ENCODE measurements at places on chromosomes 7 and 10.
A peak's percentile ranks its signal among the peaks of the same experiment; 100 is the strongest.

DNA sequence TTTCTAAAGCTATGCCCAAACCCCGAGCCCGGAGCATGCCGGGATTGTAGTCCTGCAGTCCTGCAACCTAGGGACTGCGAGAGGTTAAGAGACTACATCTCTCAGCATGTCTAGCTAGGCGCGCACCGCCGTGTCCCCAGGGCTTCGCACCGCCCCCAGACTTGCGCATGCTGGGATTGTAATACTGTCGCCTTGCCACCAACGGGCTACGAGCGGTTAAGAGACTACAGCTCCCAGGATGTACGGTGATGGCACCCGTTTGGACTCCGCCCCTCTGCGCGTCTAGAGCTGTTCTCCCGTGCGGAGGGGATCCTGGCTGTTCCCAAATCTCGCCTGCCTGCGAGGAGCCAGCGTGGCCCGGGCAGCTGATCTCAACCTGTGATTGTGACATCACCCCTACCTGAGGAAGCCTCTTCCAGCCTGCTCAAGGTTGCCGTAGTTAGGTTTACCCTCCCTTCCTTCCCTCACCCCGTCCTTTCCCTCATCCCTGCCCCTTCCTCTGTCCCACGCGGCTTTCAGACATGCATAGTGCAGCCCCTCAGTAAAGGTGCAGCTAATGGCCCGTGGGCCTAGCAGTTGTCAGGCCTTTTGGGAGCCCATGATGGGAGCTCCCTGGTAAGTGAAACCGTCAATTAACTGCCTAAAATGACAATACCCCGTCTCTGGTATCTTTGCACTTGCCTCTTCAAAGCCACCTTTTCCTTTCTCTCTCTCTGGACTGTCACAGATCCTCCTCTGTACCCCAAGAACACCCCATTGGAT lies 6.3 kb upstream of the ZNF736 start:
- peak; percentile 96 for DNase-seq

- no peak for DNase-seq
These were observed 625.5 kb upstream of the GALNT17 start for GRCh38 chr7:70506434-70506833.

GRCh38 chr7:76282344-76283253 lies 19.9 kb upstream of the HSPB1 start:
- peak; percentile 40 for DNase-seq

DNA sequence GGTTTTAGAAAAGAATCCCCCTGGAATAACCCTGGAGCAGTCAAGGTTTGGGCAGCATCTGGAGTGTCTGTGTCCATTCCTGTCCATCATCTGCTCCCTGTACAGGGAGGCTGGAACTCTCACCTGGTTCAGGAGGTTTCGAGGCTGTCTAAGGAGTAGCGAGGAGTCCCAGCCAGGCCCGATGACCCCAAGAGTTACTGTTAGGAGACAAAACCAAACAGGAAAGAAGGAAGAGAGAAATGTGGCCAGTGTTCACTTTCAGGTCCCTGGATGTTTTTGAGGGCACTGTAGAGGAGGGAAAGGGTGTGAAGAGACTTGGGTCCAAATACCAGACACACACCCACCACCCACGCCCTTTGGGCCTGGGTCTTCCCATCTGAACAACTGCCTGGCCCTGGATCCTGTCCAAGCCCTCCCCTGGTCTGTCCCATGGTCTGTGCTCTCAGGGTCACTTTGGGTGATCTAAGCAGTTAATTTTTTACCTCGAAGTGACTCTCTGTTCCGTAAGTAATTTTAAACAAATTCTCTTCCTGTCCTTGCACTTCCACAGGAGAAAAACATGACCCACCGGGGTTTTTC lies 117.1 kb downstream of the ZMIZ1 start:
- DNase-seq = no peak

- DNase-seq = no peak
These were observed 107.4 kb upstream of the ABCB5 start for GRCh38 chr7:20508109-20508508.

DNA sequence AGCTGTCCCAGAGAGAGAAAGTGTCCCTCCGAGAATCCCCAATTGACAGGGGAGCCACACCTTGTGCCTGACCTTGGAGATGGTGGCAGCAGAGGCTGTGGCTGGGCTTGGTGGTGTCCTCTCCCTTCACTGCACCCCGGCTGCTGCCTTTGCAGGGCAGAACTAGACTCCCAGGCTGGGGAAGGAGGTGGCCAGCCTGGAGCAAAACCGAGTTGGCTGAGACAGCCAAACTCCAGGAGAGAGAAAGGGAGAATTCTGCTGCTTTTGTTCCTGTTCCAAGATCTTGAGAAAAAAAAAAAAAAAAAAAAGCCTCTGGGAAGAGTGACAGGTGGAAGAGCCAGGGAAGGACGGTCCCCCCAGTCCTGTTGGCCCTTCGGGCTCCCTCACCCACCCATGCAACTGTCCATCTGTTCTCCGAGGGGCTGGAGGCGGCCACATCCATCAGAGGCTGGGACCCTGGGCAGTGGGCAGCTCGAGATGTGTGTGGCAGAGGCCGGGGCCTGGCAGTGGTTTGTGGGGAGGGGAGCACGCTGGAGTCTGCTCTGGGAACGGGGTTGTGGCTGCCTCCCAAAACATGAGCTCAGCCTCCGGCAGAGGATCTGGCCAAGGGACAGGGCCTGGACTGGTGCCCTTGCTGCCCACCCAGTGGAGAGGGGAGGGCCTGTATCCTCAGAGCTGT lies 35.5 kb downstream of the CLIP2 start:
- no peak for DNase-seq

GRCh38 chr7:30584965-30585364 lies 9.7 kb upstream of the GARS1 start:
- DNase-seq = no peak

- no peak for DNase-seq
These were observed 311.0 kb downstream of the GPAM start for GRCh38 chr10:111872591-111872990.

- DNase-seq = no peak
These were observed 365.3 kb upstream of the ZNF32 start for GRCh38 chr10:44013981-44014380.

GRCh38 chr10:96740579-96741281 lies 20.4 kb upstream of the PIK3AP1 start:
- DNase-seq = peak; percentile 76

GRCh38 chr7:82745820-82746219 lies 302.2 kb upstream of the CACNA2D1 start:
- no peak for DNase-seq

DNA sequence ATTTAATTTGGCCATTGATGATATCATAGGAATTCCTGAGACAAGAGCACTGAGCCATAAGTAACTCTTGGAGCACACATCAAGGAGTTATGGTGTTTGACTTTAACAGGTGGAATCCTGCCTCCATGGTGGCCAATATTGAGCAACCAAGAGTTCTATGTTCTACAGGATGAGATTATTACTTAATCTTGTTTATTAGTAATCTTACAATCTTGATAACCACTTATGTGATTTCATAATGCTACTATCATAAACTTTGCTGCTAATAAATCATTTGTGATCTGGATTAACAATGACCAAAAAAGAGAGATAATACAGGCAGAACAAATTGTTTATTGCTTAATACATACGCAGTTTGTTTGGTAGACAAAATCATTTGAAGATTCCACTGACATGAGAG lies 27.5 kb upstream of the PDK4 start:
- DNase-seq = no peak

DNA sequence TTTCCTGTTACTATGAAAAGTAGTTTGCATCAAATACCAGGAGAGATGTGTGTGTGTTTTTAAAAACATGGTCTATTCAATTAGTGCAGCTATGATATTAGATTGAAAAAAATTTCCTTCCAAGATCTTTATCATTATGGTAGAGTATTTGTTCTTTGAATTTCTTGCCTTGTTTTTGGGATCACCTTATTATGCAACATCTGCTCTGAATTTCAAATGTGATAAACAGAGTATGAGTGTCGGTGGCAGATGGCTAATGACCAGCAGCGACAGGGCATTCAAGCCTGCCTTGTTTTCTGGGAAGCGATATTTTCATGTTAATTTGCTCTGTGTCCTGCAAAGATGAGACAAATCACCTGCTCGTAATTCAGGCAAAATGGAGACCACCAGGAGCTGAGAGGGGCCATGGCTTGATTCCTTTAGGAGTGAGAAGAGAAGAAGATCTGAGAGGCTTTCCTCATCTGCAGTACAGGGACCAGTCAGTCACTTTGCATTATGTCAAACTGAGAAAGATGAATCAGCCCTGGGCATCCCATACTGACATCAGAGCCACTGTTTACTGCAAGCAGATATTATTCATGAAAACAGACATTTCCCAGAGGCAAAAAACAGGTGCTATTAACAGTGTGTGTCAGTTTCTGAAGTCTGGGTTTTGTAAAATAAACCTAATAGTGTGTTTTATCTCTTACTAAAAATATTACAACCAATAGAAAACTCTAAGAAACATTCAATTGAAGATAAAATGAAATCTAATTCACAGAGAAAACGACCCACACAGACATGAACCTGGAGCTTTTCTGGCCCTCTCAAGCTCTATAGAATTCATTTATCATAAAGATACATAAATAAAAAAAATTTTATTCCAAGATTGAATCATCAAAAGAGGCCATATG lies 67.6 kb downstream of the CDK6 start:
- DNase-seq = no peak

GRCh38 chr7:156147756-156148504 lies 335.7 kb upstream of the SHH start:
- no peak for DNase-seq

Measured in B cell (primary cell).